Activated T-helper 1 cell treated with anti-CD3 and anti-CD28 coated beads, Interleukin-2, amount 50 U/mL, for 16 hours (primary cell): ENCODE measurements at places on chromosomes 2 and 18.

DNA sequence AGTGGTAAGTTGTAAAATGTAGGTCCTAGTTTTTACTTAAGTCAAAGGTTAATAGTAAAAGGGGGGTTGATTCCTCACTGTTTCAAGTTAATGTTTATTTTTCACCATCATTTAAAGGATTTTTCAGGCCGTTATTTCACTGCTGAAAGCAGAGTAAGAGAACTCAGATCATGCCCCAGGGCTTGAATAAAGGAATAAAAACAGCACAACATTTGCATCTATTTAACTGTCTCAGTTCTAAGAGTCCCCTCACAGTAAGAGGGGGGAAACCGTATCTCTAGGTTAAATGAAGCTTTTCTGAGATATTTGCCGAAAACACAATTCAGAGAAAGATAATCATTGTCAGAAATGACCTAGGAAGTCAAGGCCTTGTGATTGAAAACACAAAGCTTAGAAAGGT is 138.2 kb upstream of the KCTD1 start:
- no peak for DNase-seq

- no peak for DNase-seq
These were observed 651.6 kb downstream of the LRRTM4 start for GRCh38 chr2:76870581-76870980.

DNA sequence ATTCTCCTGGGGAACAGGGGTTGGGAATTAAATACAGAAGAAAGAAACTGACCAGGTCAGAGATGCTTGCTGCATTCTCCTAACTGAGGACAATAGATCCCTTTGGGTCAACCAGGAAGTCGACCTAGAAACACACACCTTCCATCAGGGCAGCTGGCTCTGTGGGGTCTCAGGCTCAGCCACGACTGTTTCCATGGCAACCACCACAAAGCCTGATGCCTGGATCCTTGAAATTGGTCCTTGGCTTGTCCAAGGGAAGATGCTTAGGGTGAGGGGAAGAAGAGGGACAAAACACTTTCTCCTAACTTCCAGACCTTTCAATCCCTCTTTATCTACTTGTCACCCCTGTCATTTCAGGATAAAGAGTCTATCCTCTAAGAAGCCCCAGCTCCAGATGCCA is 194.4 kb downstream of the ALK start:
- DNase-seq: no peak

- DNase-seq: no peak
These were observed 598.5 kb downstream of the CNTNAP5 start for GRCh38 chr2:124623560-124623959.

DNA sequence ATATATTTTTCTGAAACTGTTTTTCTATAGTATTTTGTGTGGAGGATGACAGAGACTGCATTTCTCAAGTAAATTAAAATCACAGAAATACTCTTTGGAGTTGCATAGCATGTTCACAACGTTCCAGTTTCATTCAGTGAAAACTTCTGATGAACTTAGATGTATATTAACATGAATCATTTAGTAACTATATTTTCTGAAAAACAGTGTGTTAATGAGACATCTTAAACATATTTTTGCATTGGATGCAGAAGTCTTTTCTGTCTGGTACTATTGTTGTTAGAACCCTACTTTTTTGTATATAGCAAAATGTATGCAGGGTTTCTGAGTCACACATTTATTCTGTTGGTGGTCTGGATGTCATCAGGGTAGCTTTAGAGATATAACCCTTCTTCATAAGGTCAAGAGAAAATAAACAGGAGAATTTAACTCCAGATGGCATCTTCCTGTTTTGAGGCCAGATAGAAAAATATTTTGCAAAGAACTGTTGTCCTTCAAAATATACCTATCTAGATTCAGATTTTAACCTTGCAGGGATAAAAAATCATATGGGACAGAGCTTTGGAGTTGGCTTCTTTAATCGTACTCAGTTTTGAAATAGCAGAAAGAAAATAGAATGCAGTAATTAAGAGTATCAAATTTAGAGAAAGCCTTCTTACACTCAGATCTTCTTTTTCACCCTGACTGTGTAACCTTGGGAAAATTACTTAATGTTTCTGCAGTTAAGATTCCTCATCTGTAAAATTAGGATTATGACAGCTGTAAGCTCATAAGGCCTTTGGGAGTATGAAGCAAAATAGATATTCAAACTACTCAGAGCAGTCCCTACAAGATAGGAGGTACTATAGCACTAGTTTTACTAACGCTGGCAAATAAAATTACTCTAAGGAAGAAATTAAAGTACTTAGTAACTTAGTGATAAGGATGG is 5.3 kb downstream of the COL3A1 start:
- DNase-seq: no peak

DNA sequence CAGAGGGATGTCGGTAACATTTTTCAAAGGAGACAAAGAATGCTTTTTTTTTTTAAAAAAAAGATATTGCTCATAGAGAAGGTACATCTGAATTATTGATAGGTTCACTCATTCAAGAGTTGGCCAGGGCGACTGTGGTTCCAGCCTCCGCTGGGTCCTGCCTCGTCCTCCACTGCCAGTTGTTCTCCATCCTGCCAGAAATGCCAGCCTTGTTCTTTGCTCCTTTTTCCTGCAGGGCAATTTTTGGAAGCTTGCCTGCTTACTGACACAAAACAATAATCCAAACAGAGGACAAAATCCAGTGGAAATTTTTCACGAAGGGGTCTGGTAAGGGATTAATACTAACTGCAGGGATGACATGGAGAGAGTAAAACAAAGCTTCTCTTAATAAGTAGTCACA is 1113.0 kb downstream of the CBLN2 start:
- DNase-seq: no peak

DNA sequence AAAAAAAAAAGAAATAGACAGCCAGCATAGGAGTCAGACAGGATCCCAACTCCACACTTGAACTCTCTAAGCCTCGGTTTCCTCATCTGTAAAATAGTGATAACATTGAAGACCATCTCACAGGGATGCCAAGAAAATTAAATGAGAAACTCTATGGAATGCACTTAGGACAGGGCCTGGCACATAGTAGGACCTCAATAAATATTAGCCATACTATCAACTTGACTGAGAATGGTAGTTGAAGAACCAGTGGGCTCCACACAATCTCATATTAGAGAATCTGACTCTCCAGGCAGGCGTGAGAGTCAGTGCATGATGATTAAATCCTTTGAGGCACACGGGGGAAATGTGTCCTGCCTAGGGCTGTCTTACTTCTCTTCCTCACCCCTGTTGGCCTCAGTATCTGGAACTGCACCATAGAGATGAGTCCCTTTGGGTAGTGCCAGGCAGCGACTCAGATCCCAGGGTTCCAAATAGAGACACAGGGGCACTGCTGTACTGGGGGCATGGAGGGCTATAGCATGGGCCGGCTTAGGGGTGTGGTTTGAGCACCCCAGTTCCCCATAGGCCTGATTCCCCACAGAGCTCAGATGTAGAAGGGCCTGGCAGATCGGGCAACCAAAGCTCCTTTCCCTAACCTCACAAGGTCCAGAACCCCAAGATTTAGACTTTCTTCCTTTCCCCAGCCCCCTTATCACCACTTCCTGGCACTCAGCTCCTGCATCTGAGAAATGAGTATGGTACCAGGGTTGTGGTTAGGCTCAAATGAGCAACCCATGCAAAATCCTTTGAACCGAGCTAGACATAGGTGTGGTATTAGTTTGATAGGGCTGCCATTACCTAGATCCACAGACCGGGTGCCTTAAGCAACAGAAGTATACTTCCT is 51.3 kb upstream of the CAB39 start:
- no peak for DNase-seq

DNA sequence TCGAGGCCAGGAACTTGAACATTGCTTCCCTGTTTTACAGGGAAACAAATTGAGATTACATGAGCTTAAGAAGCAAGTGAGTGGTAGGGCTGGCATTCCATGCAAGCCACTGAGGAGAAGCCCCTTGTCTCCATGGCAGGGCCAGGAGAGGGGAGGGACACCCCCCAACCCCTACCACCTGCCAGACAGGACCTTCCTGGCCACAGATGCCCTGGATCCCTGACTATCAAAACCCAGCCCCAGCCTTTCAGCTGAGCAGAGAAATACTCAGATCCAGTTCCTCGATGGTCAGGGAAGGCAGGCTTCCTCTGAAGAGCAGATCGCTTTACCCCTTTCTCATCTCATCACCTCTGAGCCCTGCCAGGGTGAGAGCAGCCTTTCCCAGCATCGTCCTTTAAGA is 53.8 kb upstream of the ALPP start:
- DNase-seq: no peak

- DNase-seq: no peak
These were observed 40.8 kb upstream of the SLC35F5 start for GRCh38 chr2:113797237-113797636.

GRCh38 chr2:31555967-31556706 is 24.6 kb downstream of the SRD5A2 start:
- no peak for DNase-seq

DNA sequence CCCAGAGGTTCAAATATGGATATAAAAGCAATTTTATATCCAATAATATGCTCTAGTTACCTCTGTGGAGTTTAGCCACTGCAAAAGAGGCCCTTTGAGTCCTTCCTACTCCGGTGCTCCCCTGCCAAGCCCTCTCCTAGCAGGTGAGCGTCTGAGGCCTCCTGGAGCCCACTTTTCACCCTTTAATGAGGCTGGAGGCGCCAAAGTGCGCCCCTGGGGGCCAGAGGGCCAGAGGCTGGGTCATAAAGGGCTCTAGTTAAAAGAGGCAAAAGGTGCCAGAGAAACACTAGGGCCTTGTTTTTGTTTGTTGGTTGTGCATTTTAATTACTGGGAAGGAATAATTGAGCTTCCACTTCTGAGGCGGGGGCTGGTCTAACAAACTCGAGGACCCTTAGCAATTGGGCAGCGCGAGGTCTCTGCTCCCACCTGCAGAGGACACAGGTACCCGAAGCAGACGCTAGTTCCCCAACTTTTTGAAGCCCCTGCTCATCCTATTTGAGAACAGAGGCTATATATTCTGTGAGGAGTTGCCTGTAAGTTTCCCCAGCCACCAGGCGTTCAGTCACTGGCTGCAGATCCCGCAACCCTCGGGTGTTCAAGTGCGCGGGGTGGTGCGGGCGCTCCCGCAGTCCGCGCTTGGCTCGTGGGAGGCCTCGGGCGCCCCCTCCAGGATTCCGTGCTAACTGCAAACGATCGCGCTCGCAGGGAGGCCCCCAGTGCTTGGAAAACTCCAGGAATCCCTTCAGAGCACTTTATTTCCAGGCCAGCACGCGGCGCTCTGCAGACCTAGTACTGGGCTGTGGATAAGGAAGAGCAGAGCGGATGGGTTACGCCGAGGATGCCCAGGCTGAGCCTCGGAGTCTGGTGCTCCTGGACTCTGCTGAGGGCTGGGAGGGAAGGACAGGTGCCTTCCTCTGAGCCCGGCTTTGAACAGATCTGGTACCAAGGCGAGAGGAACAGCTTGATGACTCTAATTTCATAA is 14.1 kb downstream of the MSGN1 start:
- DNase-seq: no peak

DNA sequence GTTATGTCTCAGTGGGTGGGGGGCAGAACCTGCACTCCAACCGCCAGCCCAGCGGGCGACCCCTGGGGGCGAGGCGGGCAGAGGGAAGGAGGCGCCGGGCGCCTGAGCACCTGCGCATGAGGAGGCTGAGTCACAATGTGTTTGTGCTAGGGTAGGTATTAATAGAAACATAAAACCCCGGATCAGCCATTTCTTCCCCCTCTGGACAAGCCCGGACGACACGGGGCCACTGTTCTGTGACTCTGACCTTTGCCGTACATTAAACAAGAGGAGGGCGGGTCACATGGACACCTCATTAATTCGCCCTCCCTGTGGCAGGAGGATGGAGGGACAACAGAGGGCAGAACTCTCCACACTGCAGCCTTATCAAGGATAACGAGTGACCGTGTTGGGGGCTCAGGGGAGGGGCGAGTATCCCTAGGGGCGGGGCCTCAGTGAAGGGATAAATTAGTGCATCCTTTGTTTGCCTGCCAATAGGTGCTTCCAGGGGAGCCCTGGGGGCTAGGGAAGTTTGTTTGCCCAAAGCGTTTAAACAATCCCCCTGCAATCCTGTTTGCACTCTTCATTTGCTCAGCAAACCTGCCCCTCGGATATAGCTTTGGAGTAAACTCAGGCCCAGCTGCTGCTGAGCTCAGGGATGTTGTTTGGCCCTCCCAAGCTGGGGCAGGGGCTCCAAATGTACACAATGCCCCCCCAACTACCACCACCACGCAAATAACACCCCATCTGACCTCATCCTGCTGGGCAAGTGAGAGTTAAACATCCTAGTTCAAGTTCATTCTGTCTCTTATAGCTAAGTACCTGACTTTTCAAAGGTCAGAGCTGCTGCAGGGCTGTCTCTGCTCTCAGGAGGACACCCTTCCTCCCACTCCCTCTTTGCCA is 171.2 kb upstream of the GLI2 start:
- DNase-seq: no peak

- DNase-seq: no peak
These were observed 415.3 kb upstream of the VWC2L start for GRCh38 chr2:213995400-213996105.

DNA sequence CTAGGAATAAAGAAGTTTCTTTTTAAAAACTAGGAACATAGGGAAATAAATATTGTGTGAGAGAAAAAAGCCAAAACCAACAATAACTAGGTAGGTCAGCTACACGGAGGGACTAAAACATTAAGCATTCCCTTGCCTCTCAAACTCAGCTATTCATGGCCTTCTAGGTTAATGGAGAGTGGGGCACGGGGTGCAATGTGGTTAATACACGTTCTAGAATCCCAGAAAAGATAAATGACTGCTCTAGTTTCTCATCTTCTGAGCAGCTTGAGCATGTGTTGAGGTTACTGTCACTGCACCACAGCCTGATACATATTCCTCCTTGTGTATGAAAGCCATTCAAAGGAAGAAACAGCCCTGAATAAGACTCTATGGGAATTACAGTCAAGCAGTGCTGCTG is 31.4 kb downstream of the SLC8A1 start:
- no peak for DNase-seq

DNA sequence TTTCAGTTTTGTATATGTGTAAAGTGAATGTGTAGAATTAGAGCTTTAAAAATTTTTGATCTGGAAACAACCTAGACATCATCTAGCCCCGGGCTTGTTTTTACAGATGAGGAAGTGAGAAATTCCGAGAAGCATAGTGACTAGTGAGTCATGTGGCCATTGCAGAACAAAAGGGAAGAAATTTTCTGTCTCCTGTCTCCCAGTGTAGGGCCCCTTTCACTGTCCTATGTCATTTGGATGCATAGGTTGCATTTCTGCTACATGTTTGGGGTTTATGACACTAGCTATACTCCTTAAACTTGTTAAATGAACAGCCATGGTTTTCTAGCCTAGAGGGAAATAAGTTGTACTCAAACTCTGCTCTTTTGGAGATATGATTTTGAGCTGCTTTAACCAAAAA is 84.6 kb downstream of the PLCL1 start:
- DNase-seq: no peak

- no peak for DNase-seq
These were observed 43.2 kb downstream of the IL1R2 start for GRCh38 chr2:102034683-102035548.

DNA sequence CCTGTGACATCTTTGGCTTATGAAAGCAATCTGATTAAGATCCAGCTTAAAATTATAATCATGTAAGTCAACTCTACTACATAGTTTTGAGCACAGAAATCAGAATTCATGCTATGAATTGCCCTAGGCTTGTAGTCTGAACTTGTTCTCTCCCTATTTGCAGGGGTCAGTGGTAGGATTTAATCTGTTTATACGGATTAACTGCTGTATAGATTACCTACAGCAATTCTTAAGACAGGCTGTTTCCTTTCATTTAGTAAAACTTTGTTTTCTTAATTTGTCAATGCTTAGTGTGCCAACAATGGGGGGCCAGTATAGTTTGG is 287.9 kb downstream of the PDE11A start:
- DNase-seq: no peak

- no peak for DNase-seq
These were observed 149.5 kb upstream of the HDAC4 start for GRCh38 chr2:239550357-239550756.

GRCh38 chr2:3200420-3200939 is 177.1 kb downstream of the EIPR1 start:
- DNase-seq: no peak
